Stimulated activated CD8-positive, alpha-beta memory T cell treated with anti-CD3 and anti-CD28 coated beads, Interleukin-4, amount 100 ng/mL, for 4 hours (primary cell): ENCODE measurements at places on chromosomes 3 and 15.

DNA sequence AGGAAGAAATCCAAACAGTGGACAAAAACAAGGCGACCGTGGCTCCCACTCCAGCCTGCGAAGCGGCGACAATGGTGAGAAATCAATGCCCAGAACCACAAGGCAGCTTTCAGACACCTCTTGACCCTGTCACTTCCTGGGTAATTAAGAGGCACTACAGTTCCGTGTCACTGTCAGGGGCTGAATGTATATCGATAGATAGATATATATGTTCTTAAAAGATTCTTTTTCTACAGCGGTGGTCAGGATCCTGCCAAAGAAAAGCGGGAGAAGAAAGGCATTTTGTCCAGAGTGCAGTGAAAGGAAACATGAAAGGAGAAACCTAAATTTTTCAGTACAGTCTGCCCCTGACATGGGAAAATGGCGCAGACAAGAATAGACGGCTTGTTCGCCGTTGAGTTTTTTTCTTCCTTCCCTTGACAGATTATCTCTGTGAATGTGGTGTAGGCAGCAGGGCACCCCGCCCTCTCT, 56.2 kb upstream of the HES1 start:
- DNase-seq = no peak

- DNase-seq = no peak
Observed at GRCh38 chr3:141389703-141390102, 21.4 kb downstream of the ZBTB38 start.

GRCh38 chr3:134792700-134793099, 2.4 kb upstream of the EPHB1 start:
- no peak for DNase-seq

DNA sequence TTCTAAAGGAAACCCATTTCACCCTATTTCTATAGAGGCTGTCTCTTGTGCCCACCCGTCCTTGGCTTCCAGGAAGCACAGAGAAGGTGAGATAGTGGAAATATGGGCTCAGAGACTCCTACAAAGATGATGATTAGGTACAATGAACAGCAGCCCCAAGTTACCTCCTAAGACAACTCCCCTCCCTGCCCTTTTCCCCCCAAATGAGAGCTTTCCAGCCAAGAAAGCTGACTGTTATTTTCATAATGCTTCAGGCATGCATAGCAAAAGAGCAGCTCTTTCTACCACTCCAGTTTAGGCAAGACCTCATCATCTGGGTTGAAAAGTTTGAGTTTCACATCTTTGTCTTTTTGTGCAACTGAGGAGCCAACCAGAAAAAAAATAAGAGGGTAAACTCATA, 248.8 kb upstream of the ADAMTS9 start:
- no peak for DNase-seq

DNA sequence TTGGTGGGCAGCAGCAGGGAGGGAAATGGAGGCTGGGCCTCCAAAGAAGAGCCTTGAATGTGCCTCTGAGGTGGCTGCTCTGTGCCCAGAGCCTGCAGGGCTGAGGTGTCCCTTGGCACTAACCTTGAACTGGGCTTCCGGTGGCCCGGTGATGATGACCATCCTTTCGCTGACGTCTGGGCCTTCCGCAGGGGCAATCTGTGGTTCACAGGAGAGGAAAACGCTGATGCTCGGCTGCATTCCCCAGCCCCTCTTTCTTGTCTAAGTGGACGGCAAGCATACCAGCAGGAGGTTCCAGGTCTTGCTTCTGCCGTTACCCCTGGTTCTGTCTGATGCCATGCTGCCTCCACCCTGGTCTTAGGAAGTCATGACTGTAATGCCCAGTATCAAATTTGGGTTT, 65.9 kb downstream of the SENP2 start:
- DNase-seq = no peak

DNA sequence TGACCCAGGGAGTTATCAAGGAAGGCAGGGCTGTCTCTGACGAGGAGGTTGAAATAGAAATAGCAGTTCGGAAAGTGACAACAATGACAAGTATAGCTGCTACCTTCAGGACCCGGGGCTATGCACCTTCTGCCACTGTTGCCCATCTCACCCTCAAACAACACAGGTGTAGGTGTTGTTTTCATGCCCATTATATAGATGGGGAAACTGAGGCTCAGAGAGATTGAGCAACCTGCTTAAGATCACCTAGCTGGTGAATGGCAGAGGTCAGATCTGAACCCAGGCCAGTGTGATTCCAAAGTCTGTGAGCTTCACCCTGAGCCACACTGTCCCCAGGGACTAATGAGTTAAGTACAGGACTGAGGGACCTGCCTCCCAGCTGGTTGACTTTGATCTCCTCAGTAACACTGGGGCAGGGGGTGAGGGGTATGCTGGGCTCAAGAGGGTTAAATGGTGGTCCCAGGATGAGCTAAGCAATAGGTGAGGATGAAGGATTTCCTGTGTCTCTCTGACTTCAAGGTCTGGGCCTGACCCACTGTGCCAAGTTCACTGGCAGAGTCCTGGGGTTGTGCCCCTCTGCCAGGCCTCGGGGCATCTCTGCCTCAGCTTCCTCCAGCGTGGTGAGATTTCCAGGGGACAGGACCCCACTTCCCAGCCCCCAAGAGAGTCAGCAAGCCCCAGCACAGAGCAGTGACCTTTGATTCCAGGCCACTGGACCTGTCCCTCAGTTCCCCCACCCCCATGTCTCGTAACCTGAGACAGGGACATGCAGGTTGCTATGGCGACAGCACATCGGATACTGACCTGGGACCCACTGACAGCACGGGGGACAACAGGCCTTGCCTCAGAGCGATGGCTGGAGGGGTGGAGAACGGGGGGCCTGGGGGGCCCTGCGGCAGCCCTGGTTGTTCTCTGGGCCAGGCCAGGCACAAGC, 35.0 kb downstream of the ATP2B2 start:
- DNase-seq = no peak

DNA sequence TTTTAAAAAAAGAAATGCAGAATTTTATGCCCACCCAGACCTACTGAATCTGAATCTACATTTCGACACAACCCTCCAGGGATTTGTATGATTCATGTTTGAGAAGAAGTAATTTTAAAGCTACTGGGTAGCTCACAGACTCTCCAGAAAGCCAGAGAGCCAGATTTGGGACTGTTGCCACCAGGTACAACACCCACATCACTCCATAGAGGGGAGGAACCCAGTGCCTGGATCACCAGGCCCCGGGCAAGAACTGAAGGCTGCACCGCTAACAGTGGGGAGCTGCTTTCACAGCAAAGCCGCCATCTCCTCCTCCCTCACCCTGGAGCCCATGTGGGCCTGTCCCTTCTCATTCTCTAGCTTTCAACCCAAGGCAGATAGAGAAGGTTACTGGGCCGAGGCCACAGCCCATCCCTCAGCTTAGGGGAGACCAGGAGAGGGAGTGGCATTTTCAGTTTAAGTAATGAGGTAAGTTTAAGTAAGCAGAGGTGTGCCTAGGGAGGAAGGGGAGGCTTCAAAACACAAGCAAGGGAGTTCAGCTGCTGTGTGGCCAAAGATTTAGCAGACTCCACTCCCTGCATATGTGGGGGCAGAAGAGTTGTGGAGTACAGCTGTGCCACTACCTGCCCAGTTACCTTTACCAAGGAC, 109.8 kb downstream of the IL12A start:
- DNase-seq = no peak

DNA sequence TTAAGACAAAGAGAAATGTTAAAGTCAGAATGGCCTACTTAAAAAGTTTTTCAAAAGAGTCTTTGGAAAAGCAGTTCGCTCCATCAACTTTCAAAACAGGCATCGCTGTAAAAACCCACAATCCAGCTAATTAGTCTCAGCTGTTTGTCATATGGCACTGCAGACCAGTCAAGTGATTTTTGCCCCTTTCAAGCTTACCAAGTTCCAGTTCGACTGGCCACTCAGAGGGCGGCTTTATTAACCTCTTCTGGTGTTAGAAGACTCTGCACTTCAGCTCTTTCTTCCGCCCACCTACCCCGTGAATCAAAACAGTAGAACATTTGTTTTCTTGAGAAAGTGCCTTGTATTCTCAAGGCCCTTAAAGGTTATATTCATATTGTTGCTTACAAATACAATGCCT, 19.3 kb downstream of the RAB27A start:
- DNase-seq = no peak

DNA sequence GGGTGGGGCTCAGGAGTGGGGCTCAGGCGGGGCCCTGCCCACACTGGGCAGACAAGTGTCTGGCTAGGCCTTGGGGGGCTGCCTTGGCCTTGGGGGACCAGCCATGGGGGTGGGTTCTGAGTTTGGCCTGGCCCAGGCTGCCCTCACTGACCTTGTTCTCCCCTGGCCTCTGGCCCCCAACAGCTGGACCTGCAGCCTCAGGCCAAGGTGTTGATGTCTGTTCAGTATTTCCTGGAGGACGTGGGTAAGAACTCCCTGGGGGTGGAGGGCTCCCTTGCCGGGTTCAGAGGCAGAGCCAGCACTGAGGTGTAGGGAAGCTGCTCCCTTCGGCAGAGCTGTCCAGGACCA, 20.0 kb downstream of the PRKCD start:
- DNase-seq = no peak

DNA sequence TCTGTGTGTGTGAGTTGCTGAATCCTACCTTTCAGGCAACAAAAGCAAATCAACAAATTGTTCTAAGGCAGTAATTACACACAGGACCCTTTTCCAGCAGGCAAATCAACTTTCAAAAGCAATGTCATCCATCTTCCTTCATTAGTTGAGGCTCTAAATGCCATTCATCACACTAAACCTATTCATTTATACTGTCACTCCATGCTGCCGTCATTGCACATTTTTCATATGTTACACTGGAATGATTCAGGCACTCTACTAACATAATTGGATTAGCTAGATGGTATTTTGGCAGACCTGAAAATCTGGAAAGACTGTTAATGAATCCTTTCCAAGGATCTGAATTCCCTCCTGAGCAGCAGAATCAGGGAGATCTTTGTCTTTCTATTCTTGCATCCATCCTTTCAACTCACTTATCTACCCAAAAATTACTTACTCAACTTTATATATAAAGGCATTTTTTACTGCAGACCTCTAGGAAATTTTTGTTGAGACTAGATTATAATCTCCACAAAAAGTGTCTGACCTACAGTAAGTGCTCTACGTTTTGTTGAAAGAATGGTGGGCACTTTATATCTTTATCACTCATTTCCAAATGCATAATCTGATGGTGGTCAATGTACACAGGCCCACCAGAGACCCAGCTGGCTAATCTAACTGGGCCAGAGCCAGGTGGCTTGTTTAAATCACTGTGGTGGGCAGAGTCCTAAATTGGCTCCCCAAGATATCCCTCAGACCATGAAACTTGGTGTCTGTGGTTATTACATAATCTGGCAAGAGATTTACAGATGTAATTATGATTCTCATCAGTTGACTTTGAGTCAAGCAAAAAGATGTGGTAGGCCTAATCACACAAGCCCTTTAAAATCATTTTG, 25.0 kb downstream of the MIX23 start:
- DNase-seq = no peak

GRCh38 chr15:29792426-29793159, 29.7 kb downstream of the TJP1 start:
- DNase-seq = no peak

GRCh38 chr15:99132634-99133287, 27.9 kb downstream of the SYNM start:
- no peak for DNase-seq

GRCh38 chr3:162492446-162493081, 996.0 kb downstream of the OTOL1 start:
- DNase-seq = no peak

- DNase-seq = no peak
Observed at GRCh38 chr3:150150633-150151032, 179.9 kb upstream of the PFN2 start.

- DNase-seq = no peak
Observed at GRCh38 chr3:16885593-16886302, 993 bp downstream of the PLCL2 start.

- DNase-seq = no peak
Observed at GRCh38 chr15:44058126-44058525, 136.9 kb downstream of the FRMD5 start.

- DNase-seq = no peak
Observed at GRCh38 chr3:119873646-119874045, 91.7 kb downstream of the NR1I2 start.

GRCh38 chr3:195208631-195209030, 62.3 kb downstream of the XXYLT1 start:
- DNase-seq = no peak

GRCh38 chr15:55652359-55652758, 64.2 kb upstream of the PYGO1 start:
- DNase-seq = no peak

GRCh38 chr15:52289629-52290081, 5.9 kb downstream of the MYO5C start:
- DNase-seq = no peak

- no peak for DNase-seq
Observed at GRCh38 chr15:31236184-31237042, 90.2 kb upstream of the KLF13 start.

GRCh38 chr3:87333393-87333892, 57.1 kb upstream of the POU1F1 start:
- no peak for DNase-seq

DNA sequence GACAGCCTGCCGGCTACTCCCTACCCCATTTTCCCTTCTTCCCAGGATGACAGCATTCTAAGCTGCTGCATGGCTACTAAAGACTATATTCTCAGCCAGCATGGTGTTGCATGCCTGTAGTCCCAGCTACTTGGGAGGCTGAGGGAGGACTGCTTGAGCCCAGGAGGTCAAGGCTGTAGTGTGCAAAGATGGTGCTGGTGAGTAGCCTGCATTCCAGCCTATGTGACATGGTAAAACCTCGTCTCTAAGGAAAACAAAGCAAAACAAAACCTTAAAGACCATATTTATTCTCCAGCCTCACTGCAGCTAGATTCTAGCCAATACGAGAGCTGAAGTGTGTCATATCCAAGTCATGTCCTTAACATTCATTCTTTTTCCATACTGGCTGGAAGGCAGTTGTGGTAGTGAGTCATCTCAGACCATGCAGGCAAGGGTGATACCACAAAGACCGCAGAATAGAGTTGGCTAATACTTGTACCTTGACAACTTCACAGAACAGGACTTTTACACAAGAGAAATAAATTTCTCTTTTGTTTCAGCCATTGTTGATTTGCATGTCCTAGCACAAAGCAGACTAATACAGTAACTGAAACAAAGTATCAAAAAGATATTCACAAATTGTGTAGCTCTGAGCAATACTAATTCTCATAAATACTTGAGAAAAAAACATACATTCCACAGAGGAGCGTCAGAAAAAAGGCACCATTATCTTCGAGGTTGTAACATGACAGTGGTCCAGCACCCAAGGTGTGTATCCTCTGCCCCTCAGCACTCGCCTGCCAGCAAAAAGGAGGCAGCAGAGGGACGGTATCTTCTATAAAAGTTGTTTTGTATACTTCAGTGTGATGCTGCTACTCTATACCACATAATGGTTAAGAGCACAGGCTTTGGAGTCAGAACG, 14.8 kb downstream of the PBRM1 start:
- no peak for DNase-seq

GRCh38 chr3:38581774-38582173, 67.7 kb downstream of the SCN5A start:
- no peak for DNase-seq
